Frontal cortex (tissue), 4 donors: ENCODE measurements at places on chromosomes 2 and 18. TPM values are rescaled to one million over a fixed set of nuclear protein-coding genes. Genes with fewer than 3 reads are reported as not detected.

DNA sequence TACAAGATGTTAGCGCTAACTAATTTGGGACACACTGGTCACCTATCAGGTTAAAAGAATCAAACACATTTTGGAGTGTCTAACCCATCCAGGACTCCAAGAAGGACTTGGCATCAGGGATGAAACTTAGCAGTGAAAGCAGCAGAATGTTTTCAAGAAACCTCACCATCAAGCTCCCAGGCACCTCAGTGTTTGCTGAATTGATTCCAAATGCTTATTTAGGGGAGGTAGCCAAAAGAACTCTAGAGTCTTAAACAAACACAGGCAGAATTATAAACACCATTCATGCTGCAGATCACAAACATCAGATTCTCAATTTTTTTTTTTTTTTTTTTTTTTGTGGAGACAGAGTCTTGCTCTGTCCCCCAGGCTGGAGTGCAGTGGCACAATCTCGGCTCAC lies 122.8 kb upstream of the UXS1 start:
- no peak for DNase-seq

The GALNT5 gene
- under 0.01 TPM for total RNA-seq

The SP100 gene
- total RNA-seq = 4.1 TPM

GRCh38 chr2:120236791-120237190 lies 13.6 kb upstream of the TMEM185B start:
- no peak for DNase-seq

- no peak for DNase-seq
Observed at GRCh38 chr2:183024339-183025095, 13.7 kb downstream of the NCKAP1 start.

DNA sequence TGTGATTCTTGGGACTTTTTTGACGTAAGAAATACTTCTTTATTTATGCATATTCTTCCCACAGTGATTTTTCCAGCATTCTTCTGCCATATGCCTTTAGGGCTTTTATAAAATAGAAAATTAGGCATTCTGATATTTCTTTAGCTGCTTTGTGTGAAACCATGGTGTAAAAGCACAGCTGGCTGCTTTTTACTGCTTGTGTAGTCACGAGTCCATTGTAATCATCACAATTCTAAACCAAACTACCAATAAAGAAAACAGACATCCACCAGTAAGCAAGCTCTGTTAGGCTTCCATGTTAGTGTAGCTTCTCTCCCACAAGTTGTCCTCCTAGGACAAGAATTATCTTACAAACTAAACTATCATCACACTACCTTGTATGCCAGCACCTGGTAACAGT lies 62.6 kb downstream of the EIF5B start:
- no peak for DNase-seq

DNA sequence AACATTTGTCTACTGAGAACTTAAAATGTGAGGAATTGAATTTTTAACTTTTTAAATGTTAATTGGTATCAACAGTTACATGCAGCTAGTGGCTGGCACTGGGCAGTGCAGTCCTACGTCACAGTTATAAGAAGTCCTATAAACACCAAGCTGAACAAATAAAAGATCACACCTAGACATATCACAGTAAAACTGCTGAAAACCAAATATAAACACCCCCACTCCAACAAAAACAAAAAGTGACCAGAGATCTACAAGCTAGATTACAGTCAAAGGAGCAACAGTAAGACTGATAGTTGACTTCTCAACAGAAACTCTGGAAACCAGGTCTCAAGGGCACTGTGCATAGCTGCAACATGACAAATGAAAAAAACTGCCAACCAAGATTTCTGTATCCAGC lies 19.4 kb downstream of the TLK1 start:
- no peak for DNase-seq

The AGXT gene
- total RNA-seq = not detected

The ACTG2 gene
- total RNA-seq = 0.82 TPM

The CXCR4 gene
- 68.5 TPM for total RNA-seq

GRCh38 chr2:83233326-83233725 lies 1225.8 kb downstream of the SUCLG1 start:
- no peak for DNase-seq

GRCh38 chr2:68391099-68391498 lies 26.0 kb downstream of the PLEK start:
- DNase-seq = no peak

- DNase-seq = no peak
Observed at GRCh38 chr2:8684878-8685696, 3.2 kb downstream of the ID2 start.

- DNase-seq = no peak
Observed at GRCh38 chr2:171566057-171566456, 43.8 kb downstream of the CYBRD1 start.

- no peak for DNase-seq
Observed at GRCh38 chr2:37829202-37829601, 95.9 kb upstream of the RMDN2 start.

GRCh38 chr2:20985062-20985461 lies 58.8 kb downstream of the APOB start:
- no peak for DNase-seq

DNA sequence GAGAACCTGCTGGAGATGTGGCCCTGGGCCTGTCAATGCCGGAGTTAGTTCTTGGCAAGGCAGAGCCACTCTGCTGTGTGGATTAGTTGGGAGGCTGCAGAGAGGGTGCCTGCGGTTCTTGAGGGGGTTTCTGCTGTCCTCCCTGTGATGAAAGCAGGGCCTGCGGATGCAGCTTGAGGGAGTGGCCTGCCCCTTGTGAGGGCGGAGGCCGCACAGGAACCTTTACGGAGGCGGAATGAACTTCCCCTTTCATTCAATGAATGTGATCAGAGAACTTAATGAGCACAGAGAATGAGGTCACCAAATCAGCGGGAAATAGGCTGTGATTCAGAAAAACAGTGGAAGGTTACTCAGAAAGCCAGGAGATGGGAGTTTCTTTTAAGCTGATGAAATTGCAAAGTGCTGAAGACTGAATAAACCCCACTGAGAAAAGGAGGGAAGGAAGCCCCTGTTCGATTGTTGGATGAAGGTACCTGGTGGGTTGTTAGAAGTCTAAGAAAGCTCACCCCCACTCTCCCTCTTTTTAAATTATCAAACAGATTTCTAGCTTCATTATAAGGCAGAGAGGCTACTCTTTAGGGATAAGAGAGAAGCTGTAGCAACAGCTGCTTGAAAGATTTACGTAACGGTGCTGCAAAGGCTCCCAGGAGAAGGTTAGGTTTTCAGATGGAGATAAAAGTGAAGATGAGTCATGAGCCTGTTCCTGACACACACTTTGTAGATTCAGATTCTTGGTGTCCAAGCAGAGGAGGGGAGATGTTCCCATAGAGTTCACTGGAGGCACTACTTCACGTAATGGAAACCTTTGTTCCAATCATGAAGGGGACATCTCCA lies 47.4 kb downstream of the VWA3B start:
- no peak for DNase-seq

DNA sequence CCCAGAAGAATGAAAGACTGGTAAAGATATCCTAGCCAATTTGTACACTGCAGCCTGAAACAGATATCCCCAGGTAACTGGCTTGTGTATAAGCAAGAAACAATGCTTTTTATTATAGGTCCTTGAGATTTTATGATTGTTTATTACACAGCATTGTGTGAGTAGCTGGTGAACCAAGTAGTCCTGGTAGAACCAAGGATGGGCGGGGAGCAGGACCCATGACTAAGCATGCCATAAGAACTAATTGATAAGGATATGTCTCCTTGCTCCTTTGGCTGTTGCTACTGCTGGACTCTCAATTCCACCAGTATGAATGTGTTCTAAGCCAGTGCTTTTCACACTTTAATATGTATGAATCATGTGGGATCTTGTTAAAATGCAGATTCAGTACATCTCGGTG lies 12.3 kb upstream of the ALMS1 start:
- DNase-seq = no peak

The CYTIP gene
- total RNA-seq = 2.9 TPM

DNA sequence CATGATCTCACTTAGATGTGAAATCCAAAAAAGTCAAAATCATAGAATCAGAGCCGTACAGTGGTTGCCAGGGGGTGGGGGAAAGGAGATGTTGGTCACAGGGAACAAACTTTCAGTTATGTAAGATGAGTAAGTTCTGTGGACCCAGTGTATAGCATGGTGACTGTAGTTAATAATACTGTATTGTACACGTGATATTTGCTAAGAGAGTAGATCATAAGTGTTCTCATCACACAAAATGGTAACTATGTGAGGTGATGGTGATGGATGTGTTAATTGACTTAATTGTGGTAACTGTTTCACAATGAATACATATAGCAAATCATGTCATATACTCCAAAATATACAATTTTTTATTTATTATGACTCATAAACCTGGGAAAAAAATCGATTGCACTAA lies 202.1 kb upstream of the SMAD7 start:
- no peak for DNase-seq

The GNAL gene
- total RNA-seq = 92.9 TPM

The ASXL3 gene
- 87.2 TPM for total RNA-seq

GRCh38 chr2:207437524-207438143 lies 92.1 kb upstream of the CREB1 start:
- DNase-seq = no peak

- DNase-seq = no peak
Observed at GRCh38 chr2:220981926-220982325, 590.2 kb downstream of the EPHA4 start.

The PAX3 gene
- total RNA-seq = not detected

The UPP2 gene
- 1.6 TPM for total RNA-seq

DNA sequence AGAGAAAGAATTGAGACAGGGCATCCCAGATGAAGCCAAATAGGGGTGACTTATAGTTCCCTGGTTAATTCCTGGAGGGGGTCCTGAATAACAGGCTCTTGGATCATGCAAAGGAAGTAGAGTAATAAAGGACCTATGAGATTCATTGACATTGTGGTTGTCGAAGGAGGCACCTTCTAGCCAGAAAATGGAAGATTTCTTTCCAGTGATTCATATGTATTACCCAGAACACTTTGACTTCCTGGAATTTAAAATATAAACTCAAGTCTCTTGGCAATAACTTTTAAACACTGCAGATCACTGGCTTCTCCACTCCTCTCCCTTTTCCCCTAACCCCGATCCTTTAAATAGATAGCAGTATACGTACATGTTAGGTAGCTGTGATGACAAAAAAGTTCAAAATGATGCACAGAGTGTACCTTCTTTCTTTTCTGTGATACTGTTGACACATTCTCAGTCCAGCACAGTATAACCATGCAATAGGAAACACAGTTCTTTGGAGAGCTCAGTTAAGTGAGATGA lies 211.8 kb downstream of the LTBP1 start:
- no peak for DNase-seq

- DNase-seq = no peak
Observed at GRCh38 chr2:113169002-113169530, 4.7 kb upstream of the PSD4 start.

DNA sequence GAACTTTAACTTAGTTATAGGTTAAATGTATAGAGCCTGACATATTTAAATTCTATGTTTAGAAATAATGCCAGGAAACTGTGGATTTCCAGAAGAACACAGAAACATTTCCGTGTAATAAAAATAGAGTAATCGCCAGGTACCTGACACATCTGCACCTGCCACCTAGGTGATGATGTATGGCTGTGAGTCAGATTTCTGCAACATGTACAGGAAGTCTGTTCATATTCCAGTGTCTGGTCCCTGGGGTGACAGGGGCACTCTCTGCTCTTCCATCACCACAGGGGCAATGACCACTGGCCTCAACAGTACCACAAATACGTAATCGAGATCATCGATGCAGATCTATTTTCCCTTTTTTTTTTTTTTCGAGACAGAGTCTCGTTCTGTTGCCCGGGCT lies 101.1 kb upstream of the LPIN2 start:
- no peak for DNase-seq

The AQP12A gene
- not detected for total RNA-seq

DNA sequence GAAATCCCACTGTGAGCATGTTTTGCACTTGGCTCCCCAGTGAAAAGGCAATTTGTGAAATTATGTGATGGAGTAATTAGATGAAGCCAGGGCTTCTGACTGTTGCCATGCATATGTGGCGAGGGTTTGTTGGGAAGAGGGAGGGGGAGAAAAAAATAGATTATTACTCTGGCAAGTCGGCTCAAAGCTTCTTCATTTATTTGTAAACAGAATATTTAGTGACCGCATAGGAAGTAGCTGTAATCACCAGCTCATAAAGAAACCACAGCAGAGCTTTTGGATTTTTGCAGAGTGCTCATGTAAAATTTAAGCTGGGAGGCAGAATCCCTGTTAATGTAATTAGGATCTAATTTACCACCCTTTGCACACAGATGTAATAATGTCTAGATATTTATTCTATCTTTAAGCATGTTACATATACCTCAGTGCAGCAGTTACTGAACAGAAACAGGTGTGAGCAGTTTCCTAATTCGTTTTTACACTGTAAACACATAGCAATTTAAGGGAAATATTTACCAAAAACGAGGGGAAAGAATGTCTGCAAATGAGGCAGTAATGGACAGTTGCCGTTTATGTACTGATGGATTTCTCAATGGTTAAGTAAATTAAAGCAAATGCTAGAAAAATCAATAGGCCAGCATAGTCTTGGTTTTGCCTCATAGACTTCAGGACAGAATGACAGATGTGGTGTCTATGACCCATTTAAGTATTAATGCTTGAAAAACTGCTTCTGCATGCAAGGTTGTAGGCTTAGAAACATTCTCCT lies 87.9 kb downstream of the MEIS1 start:
- no peak for DNase-seq

GRCh38 chr2:197599285-197599965 lies 76.0 kb downstream of the RFTN2 start:
- no peak for DNase-seq

GRCh38 chr18:67243799-67244587 lies 272.5 kb downstream of the DSEL start:
- DNase-seq = no peak

The FBXO11 gene
- total RNA-seq = 212 TPM
